ENCODE measurements at places on chromosomes 11 and 22.

GRCh38 chr22:23682827-23683355 lies 7.9 kb upstream of the RGL4 start:
- DNase-seq, result no peak

DNA sequence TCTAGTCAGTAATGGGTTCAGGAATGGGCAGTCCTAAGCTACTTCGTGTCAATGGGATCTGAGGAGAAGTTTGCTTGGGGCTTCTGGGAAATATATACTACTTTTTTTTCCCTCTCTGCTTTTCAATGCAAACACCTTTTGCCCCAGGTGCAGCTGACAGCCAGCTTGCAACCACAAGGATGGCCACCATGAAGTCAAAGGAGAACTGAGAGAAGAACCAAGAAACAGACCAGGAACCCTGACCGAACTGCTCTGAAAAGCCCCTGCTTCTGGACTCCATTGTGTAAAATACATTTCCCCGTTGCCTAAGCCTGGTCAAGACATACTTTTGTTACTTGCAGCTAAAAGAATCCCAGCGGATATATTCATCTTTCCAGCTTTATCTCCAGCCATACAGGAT lies 20.1 kb upstream of the CD44 start:
- DNase-seq, result no peak

DNA sequence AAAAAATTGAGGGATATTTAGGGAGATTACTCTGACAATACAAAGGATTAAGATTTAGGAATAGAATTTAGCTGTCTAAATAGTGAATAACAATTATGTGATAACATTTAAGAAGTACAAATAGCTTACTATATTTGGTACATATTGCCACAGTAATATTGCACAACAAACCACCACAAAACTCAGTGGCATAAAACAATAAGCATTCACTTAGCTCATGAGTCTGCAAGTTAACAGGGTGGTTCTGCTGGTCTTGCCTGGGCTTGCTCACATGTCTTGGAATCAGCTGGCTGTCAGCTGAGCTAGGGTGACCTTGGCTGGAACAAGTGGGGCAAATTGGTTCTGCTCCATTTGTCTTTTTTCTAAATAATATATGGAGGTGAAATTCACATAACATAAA lies 115.1 kb downstream of the DCDC1 start:
- no peak for DNase-seq

DNA sequence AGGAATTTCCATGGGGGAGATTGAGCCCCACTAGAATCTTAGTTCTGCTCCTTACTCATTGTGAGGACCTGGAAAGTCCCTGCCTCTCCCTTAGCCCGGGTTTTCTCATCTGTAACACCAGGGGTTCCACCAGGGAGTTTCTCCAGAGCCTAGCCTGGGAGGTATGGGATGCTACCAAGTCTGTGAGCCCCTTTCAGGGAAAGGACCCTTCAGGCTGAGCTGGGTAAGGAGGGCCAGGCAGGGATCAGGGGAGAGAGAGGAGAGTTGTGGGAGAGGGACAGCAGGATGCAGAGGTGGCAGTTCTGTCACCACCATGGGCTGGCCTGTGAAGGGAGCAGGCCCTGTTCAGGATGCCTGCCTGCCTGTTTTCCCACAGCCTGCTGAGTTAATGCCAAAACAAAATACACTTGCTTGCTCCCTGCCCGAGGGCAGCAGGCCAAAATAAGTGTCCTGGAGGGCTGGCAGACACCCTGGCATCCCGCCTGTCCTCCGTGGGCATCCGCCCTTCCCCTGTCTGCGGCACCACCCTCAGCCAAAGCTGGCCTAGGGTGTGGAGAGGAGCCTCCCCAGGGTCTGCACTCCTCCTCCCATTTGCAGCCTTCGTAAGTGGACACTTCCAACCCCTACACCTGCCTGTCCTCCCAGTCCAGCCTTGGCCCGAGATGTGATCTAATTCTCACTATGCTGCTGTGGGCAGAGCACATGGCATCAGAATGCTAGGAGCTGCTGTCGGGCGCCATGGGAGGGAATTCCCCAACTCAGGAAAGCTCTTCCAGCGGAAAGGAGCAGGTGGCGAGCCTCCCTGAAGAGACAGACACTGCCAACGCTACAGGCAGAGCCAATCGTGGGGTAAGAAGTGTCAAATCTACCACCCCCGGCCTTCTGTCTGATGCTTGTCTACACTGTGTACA lies 5.9 kb upstream of the FCHSD2 start:
- no peak for DNase-seq

DNA sequence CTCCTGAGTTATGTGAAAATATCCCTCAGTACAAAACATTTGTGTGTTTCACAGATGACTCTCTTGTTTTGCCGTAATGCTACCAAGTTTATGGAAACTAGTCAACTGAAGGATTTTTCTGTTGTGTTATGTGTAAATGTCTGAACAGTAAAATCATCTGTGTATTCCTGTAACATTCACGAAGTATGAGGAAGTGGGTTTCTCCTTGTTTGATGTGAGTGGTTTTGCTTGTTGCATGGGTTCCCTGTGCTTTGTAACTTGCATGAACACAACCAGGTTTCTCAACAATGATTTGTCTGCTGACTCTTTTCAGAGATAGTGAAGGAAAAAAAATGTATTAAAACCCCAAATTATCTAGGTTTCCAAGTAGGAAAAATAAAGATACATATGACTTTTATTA lies 138.1 kb downstream of the PGR start:
- DNase-seq, result no peak

DNA sequence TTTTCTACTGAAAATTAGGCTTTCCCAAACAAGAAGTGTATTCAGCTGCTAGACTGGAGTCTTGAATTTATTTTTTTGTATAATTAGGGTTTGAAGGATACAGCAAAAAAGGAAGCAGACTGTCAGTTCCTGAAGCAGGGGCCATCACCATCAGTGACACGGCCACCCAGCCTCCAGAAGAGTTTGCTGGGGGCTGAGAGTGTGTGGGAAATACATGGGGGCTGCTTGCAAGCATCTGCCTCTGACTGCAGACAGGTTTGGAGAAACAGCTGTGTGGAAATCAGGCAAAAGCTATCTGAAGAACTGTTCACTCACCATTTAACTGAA lies 23.0 kb downstream of the FZD4 start:
- no peak for DNase-seq

- DNase-seq, result no peak
Measured at GRCh38 chr11:104369761-104370160, 205.8 kb upstream of the PDGFD start.

GRCh38 chr11:87926250-87926970 lies 248.8 kb downstream of the RAB38 start:
- DNase-seq, result no peak

DNA sequence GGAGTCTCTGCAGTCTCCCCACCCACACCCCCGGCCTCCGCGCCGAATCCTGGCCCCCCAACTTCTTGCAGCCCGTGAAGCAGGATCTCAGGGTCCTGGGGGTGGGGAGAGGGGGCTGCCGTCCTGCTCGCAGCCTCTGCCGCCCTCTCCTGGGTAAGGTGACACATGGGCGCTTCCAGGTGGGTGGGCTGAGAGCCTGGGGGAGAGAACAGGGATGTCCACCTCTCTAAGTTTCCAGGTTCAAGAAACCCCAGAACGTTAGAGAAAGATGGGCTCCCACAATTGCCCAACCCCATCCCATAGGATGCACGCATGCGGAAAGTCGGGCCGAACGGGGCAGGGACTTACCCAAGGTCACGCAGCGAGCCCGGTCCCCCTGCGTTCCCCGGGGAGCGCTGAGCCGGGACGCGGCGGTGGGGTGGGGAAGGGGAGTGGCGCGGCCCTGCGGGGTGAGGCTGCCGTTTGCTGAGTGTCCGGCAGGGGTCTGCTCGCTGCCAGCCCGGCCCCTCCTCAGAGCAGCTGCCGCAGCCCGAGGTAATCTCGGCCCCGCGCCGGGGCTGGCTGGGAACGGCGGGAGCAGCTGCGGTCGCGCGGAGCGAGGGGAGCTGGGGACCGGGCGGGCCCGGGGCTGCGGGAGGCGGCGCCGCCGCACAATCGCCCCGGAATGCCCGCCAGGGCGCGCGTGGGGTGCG lies 705 bp upstream of the CAPN1 start:
- peak; percentile 88 for DNase-seq

DNA sequence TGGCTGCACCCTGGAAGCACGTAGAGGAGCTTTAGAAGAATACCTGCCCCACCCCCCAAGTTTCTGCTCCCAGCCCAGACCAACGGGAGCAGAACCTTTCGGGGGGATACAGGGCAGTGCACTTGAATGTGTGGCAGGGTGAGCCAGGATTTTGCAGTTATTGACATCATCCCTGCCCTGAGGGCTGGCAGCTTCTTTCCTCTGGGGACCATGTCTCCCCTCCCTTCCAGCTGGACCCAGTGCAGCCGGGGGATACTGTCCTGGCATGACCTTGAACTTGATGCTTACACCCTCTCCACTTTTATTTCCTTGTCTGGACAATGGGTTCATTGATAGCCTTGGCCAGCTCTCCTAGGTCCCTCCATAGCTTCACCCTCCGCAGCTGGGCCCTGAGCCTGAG lies 4.1 kb upstream of the CABP7 start:
- DNase-seq, result no peak

DNA sequence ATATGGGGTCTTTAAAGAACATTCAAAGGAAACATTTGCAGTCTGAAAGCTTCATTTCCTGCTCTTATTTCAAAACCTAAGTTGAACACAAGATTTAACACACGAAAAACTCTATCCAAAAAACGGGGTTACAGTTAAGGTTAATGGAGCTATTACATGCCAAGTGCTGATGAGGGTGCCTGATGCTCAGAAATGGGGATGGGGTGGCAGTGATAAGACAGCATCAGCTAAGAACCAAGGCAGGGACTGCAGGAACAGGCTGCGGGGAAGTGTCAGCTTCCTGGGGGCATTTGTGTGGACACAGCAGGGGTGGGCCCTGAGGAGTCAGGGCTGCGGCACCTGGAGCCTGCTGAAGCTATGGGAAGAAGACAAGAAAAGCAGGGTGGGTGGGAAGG lies 12.2 kb downstream of the DGCR2 start:
- DNase-seq, result no peak

DNA sequence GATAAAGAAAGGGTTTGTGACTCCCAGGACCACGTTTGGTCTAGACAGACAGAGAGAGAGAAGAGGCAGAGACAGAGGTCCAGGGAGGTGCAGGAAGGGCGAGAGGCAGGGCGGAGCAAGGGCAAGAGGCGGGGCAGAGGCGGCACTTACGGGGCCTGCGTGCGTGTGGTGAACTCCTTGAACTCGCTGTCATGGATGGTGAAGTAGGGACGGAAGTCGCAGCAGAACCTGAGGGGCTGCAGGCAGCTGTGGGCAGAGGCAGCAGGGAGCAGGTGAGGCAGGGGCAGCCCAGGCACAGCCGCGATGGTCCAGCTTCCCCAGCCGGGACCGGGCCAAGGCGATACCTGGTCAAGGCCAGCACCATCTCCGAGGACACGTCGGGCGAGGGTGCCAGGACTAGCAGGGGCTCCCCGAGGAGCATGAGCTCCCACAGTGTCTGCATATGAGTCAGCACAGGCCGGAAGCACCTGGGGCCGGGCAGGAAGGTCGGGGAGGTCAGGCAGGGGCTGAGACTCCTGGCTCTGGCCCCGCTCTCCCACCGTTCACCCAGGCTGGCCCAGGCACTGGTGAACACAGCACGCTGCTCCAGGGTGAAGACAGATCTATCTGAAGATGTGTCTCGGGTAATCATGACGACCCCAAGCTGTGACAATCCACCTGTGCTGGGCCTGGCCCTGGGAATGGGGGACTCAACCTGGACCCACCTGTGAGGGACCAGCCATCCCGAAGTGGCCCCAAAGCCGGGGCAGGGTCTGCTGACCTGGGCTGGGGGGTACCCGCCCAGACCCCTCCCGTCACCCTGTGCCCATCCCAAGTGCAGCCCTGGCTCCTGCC lies 7.2 kb upstream of the PLXNB2 start:
- DNase-seq, result peak; percentile 65

- DNase-seq, result no peak
Measured at GRCh38 chr11:124108156-124108555, 7.1 kb upstream of the VWA5A start.

DNA sequence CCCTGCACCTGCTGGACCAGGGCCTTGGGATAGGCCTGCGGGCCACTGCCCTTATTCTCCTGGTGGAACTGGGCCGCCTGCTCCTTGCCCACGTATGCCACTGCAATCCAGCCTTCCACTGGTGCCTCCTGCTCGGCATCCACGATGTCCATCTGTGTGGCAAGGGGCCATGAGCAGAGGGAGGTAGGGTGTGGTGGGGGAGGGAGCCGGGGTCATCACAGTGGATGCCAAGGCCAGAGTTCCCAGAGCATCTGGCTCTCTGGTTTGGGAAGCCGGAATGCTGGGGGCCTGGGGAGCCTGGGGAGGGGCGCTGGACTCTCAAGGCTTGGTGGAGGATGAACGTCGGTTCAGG lies 627 bp downstream of the RNF215 start:
- no peak for DNase-seq

- DNase-seq, result no peak
Measured at GRCh38 chr11:62315431-62315830, 16.6 kb upstream of the SCGB1D4 start.

- DNase-seq, result no peak
Measured at GRCh38 chr22:23218053-23218866, 38.0 kb downstream of the BCR start.

DNA sequence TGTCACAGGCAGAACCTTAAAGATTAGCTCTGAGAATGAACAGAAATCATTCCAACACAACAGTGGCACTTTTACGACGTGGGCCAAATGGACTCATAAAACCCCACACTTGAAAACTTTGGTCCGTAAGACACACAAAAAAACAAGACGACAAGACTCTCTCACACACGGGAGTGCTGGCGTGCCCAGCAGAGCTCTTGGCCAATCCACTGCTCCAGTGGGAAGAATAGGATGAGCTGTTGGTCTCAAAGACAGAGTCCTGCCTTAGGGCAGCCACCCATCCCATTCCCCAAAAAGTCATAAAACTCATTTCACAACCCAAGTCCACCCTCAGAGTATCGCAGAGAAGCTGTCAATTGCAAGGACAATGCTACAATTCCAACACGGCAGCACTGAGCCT lies 18.2 kb downstream of the LARGE1 start:
- no peak for DNase-seq

DNA sequence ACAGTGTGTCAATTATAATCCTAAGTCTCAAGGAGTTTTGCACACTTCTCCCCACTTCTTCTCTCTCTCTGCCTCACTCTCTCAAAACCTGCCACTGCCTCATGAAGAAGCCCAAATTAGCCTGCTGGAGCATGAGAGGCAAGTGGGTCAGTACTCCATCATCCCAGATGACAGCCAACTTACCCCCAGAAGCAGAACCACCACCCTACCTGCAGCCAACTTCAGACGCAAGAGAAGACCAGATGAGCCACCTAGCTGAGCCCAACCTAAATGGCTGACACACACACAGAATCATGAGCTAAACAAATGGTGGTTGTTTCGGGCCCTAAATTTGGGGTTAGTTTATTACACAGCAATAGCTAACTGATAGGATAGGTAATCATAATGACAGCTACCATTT lies 61.2 kb downstream of the CD82 start:
- DNase-seq, result no peak

GRCh38 chr11:114478768-114479167 lies 39.5 kb downstream of the REXO2 start:
- no peak for DNase-seq

GRCh38 chr11:96113193-96113681 lies 189.3 kb upstream of the MTMR2 start:
- no peak for DNase-seq

DNA sequence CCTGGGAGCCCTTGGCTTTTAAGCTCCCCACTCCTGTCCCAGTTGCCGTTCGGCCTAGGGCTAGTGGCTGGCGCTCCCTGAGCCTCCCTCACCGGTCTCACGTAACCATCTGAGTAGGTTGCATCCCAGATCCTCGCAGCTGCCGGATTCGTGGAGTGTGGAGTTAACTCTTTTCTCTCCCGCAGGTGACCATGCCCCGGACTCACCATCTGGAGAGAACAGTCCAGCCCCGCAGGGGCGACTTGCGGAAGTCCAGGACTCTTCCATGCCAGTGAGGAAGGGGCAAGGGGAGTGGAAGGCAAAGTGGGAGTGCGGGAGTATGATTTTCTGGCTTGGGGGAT lies 902 bp downstream of the MUS81 start:
- no peak for DNase-seq
